ENCODE measurements at places on chromosomes 2 and 18.
A peak's percentile ranks its signal among the peaks of the same experiment; 100 is the strongest.

DNA sequence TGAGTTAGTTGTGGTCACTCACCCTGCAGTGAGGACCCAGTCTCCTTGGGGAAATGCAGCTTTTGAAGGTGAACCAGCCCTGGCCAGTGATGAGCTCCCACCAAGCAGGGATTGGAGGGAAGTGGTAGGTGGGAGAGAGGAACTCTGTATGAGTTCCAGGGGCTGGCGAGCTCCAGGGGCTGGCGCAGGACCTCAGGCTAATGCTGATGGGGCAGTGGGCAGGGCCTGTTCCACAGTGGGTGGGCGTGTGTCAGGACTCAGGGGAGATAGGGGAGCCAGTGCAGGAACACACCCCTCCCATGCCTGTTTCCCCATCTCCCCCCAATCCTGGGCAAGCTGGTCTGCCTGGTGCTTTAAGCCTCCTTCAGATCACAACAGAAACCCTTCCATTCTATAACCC, 208.4 kb downstream of the DYSF start:
- DNase-seq, result no peak

DNA sequence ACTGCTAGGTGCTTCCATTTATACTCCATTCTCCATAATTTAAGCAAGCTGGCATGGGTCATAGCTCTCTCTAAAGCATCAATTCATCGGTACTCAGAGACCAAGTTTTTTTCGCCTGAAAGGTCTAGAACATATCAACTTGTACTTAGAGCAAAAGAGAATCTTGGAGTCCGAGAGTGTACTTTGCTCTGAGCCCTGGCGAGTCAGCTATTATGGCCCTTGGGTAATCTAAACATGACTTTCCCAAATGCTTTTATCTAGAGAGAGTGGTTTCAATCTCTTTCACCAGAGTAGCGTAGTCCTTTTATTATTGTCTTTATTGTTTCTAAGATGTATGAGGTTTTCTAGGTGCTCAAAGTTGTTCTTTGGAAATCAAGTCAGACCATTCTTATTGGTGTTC, 34.4 kb downstream of the MAIP1 start:
- DNase-seq, result no peak

GRCh38 chr2:71190656-71191569, 36.0 kb downstream of the PAIP2B start:
- peak; percentile 25 for DNase-seq

DNA sequence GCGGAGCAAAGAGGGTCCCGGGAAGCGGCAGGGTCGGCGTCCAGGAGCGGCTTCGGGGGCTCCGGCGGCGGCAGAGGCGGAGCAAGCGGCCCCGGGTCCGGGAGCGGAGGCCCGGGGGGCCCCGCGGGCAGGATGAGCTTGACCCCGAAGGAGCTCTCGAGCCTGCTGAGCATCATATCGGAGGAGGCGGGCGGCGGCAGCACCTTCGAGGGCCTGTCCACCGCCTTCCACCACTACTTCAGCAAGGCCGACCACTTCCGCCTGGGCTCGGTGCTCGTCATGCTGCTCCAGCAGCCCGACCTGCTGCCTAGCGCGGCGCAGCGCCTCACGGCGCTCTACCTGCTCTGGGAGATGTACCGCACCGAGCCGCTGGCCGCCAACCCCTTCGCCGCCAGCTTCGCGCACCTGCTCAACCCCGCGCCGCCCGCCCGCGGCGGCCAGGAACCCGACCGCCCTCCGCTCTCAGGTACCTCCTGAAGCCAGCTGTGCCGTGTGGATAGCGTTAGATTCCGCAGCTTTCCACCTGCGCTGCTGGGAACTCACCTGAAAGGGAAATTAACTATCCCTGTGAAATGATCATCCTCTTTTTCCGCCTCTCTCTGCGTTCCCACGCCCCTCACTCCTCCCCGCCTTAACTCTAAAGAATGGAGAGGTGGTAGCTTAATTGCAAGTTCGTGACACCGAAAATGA, 472 bp downstream of the CNOT11 start:
- DNase-seq, result peak; percentile 71

DNA sequence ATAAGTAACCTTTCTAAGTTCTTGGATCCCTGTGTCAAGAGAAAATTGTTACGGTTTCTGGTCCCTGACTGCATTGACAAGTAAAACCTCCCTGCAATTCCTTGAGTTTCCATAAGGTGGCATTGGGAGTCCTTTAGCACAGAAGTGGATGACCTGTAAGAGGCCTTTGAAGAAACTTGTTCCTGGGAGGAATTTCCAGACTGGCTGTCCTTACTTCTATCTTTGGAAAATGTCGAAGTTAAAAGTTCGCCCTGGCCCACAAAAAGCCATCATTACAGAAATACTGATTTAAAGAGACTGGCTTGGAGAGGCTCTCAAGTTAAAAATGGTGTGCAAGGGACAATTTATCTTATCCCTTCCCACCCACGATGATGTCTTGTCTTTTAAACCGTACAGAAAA, 218.4 kb downstream of the CDH20 start:
- DNase-seq, result peak; percentile 76

All from hematopoietic multipotent progenitor cell treated with erythropoietin and hydrocortisone succinate and interleukin-3 and kit ligand, for 6 days (in vitro differentiated cells).